ENCODE measurements at places on chromosomes 1 and 21.

DNA sequence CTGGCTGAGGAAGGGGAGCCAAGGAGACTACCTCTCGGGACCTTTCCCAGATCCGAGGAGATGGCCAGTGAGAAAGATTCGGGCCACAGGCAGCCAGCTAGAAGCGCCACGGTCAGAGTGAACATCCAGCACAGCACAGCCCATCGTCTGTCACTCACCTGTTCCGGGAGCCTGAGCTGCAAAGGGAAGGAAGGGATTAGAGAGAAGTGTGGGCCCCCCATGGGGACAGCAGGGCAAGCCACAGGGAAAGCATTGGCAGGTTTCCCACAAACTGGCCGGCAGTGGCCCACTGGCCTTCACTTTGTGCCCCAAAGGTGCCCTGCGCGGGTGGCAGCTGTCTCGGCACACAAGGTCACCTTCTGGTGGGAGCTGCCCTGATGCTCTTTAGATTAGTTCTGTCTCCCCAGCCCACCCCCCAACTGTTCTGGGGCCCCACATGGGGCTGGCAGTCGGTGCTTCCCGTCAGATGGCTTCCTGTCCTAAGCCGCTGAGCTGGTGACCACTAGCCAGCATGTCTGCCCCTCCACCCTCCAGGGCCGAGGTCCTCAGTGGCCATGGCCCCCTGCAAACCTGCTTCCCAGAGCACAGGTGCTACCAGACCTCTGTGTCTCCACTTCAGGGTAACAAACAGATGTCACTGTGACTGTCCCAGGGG lies 56.7 kb downstream of the LACTBL1 start:
- DNase-seq, result no peak

- no peak for DNase-seq
These were observed 89.8 kb downstream of the EVI5 start for GRCh38 chr1:92695104-92695503.

- DNase-seq, result no peak
These were observed 62.3 kb downstream of the PRKACB start for GRCh38 chr1:84206375-84206774.

DNA sequence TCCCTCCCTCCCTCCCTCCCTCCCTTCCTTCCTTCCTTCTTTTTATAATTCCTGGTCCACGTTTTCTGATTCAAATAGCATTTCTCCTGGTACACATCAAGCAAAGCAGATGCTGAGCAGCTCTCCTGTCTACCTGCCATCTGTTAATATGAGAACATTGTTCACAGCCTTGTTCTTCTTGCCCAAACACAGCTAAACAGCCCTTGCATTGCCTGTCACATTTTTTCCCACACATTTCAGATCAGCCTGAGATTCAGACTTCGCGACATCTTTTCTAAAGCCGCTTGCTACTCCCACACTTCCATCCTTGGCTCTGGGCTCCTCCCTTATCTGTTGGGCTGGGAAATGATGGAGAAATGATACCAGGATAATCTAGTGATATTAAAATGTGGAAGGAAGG lies 200.5 kb downstream of the PCP4 start:
- DNase-seq, result no peak

DNA sequence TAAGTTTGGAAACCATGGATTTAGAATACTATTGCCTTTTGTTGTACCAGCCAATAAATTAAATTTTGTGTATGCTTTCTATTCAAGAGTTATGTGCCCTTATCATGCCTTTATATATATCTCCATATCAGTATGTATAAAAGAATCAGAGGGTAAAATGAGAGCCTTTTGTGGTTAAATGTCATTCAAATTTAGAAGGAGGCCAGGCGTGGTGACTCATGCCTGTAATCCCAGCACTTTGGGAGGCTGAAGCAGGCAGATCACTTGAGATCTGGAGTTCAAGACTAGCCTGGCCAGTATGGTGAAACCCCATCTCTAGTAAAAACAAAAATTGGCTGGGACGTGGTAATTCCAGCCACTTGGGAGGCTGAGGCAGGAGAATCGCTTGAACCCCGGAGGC lies 88.9 kb downstream of the XPR1 start:
- DNase-seq, result no peak

GRCh38 chr1:45230537-45230936 lies 24.1 kb upstream of the ZSWIM5 start:
- no peak for DNase-seq

DNA sequence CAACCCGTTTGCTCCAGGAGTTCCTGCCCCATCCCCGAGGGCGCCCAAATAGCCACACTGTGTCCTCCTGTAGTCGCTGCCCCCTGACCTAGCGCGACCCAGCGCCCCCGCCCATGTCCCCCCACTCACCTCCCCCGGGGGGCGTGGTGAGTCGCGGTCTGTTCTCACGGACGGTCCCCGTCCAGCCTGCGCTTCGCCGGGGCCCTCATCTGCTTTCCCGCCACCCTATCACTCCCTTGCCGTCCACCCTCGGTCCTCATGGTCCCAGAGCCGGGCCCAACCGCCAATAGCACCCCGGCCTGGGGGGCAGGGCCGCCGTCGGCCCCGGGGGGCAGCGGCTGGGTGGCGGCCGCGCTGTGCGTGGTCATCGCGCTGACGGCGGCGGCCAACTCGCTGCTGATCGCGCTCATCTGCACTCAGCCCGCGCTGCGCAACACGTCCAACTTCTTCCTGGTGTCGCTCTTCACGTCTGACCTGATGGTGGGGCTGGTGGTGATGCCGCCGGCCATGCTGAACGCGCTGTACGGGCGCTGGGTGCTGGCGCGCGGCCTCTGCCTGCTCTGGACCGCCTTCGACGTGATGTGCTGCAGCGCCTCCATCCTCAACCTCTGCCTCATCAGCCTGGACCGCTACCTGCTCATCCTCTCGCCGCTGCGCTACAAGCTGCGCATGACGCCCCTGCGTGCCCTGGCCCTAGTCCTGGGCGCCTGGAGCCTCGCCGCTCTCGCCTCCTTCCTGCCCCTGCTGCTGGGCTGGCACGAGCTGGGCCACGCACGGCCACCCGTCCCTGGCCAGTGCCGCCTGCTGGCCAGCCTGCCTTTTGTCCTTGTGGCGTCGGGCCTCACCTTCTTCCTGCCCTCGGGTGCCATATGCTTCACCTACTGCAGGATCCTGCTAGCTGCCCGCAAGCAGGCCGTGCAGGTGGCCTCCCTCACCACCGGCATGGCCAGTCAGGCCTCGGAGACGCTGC lies 1.1 kb downstream of the HTR6 start:
- no peak for DNase-seq

GRCh38 chr1:234944439-234945344 lies 183.9 kb downstream of the TOMM20 start:
- no peak for DNase-seq

- DNase-seq, result no peak
These were observed 123.6 kb upstream of the RUNX3 start for GRCh38 chr1:25053576-25054250.

DNA sequence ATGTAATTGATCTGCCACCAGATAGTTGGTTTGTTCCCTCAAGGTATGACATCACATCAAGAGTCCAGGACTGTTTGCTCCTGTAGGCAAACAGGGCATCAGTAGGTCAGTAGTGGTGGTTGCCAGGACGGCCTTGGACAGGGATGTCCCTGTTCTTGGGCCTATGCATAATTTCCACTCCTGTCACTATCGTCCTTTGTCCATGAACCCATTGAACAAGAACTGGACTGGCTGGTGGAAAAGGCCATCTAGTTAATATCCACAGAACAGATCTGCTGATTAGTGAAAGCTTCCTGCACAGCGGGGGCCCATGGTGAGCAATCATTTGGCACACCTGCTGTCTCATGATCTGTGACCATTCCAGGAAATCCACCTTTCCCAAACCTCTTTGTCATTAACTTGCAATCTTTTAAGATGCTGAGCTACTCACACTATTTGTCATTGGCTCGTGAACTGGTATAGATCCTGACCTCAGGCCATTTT lies 12.4 kb upstream of the BSDC1 start:
- DNase-seq, result no peak

DNA sequence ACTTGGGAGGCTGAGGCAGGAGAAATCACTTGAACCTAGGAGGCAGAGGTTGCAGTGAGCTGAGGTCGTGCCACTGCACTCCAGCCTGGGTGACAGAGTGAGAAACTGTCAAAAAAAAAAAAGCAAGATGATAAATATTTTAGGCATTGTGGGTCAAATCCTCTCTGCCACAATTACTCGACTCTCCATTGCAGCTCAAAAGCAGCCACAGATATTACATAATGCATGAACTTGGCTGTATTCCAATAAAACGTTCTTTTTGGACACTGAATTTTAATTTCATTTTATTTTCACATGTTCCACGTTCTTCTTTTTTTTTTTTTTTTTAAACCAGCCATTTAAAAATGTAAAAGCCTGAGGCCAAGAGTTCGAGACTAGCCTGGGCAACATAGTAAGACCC lies 69.4 kb downstream of the TCP10L start:
- no peak for DNase-seq

DNA sequence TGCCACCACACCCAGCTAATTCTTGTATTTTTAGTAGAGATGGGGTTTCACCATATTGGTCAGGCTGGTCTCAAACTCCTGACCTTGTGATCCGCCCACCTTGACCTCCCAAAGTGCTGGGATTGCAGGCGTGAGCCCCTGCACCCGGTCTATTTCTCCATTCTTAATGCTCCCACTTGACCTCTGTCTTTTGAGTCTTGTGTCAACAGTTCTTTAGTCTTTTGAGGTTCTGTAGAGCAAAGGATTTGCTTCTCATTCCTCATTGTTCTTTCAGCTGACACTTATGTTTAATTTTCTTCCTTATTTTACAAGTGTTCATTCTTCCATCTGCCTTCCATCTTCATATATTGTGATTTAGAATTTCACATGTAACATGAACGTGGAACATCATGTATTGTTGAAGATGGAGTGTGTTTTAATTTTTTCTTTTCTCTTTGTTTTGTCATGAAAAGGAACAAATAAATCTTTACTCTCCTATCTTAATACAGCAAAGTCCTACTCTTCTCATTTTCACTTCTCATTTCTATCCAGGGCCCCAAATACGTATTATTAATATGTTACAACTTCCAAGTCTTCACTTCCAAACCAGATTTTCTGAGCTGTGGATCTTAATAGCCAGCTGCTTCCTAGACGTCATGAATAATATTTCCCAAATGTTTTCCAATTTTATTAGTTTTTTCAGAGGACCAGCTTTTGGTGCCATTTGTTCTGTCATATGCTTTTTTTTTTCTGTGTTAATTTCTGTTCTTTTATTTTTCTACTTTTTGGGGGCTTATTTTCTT lies 16.9 kb downstream of the MTF2 start:
- no peak for DNase-seq

- no peak for DNase-seq
These were observed 137.5 kb upstream of the JUN start for GRCh38 chr1:58921342-58921741.

GRCh38 chr21:17428484-17428869 lies 84.4 kb upstream of the CXADR start:
- no peak for DNase-seq

DNA sequence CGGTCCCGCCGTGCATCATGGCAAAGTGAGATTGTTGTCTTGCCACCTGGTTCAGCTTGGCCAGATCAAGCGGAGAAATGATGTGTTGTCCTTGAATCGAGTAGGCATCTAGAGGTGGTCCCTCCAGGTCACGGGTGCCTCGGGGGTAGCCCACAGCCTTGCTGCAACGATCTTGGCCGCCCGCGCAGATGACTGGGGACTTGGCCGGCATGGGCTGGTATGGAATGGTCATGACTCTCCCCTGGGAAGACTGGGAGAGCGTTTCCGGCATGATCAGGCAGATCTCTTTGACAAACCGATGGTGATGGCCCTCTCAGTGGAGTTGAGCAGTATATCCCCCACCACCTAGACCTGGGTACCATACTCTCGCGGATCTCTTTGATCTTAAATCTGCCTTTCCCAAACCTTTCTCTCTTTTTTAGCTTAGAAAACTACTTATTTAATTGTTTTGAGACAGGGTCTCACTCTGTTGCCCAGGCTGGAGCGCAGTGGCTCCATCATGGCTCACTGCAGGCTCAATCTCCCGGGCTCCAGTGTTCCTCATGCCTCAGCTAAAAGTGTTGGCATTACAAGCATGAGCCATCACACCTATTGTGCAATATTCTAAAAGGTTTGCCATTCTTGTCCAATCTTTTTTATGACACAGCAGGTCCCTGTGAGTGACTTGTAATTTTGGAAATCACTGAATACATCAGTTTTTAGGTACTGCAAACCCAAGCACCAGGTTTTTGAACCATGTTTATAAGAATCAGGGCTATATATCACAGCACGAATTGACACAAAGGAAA lies 9.4 kb upstream of the ELAPOR1 start:
- no peak for DNase-seq

- no peak for DNase-seq
These were observed 2.7 kb downstream of the SCYL3 start for GRCh38 chr1:169890761-169891538.

DNA sequence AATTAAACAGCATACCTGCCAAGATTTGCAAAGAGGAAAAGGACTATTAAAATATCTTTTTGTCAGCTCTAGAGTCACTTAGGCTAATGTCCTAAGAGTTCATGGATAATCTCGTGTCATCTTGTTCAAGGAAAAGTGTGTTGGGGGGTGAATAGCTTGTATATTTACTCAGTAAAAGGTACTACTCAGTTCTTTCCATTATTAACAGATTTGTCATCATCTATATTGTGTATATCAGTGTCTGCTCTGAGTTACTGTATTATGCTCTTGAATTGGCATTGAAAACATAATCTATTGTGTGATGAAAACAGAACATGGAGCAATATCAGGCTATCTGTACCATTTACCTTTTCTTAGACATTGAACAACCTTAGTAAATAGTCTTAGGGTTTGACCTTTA lies 41.9 kb downstream of the SMG7 start:
- DNase-seq, result no peak

DNA sequence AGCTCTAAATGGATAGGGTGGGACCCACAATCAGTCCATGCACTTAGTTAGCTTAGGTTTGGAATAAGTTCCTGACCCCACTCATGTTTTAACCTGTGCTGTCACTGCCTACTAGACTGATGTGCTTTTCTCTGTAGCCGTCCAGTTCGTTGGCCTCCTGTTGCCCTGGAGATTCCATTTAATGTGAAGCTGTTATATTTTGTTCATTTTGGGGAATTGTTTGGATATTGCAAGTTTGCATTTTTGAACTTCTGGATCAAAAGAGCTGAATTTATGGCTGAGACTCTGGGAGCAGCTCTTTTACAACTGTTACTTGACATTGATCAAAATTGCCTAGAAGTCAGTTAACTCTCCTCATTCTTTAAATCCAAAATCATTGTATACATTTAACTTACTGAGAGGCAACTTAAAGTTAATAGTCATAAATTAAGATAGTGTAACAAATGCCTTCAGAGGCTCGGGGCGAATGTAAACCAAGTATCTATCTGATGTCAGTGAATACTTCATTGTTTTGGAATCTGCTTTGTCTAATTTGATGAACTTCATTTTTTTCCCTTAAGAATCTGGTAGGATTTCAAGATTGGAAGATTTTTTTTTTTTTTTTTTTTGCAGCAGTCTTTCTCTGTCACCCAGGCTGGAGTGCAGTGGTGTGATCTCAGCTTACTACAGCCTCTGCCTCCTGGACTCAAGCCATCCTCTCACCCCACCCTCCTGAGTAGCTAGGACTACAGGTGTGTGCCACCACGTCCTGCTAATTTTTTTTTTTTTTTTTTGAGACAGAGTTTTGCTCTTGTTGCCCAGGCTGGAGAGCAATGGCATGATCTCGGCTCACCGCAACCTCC lies 38.1 kb downstream of the MIGA1 start:
- no peak for DNase-seq
